ENCODE measurements at places on chromosomes 2 and 18. TPM values are rescaled to one million over a fixed set of nuclear protein-coding genes. Genes with fewer than 3 reads are reported as not detected.

GRCh38 chr18:2172881-2173280 lies 398.4 kb downstream of the METTL4 start:
- no peak for DNase-seq

GRCh38 chr18:62953663-62954062 lies 238.3 kb downstream of the PHLPP1 start:
- DNase-seq, result no peak

GRCh38 chr2:40210344-40210967 lies 241.4 kb downstream of the SLC8A1 start:
- no peak for DNase-seq

- DNase-seq, result no peak
Measured at GRCh38 chr18:77566604-77567003, 317.0 kb downstream of the GALR1 start.

- DNase-seq, result no peak
Measured at GRCh38 chr18:22279741-22280452, 110.5 kb downstream of the GATA6 start.

DNA sequence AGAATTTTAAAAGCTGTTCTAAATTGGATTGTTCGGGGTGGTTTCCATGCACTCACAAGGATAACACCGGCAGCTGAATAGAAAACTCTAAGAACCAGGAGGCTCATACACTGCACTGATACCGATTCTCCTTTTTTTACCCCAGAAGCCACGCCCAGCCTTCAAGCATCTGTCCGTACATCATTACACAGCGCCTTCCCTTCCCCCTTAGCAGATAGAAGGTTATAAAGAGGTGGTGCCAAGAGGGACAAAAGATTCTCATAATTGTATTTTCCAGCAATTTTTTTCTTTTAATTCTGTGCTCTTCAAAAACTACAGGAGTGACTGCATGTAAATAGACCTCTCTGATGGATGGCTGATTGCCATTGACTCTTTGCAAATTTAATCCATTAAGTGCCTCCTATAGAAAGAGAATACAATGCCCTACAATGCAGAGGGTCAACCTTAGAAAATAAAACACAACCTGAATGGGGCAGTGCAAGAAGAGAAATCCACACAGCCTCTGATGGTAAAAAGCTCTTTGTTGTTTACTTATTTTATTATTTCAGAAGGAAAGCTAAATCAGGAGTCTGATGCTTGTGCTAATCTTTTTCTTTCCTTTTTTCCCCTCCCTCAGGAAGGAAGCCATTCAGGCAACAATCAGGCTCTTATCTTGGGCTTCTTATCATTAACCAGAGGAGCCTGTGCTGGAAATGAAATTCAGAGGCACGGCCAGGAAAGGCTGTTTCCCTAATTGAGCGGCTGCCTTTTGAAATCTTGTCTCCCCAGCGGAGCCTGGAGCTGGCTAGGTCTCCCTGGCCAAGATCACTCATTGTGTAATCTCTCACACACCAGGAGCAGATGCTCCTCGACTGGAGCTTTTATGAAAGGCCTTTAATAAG lies 198.9 kb upstream of the NABP1 start:
- no peak for DNase-seq

DNA sequence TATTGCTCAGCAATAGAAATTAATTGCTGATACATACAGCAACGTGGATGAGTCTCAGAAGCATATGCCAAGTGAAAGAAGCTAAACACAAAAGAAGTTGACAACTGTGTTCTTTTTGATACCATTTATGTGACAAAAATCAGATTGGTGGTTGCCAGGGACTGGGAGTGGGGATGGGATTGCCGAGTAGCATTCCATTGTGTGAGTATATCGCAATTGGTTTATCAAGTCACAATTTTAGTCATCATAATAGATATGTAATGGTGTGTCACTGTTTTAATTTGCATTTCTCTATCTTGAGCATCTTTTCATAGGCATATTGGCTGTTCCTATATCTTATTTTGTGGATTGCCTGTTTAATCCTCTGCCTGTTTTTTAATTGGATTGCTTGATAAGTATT lies 20.9 kb downstream of the STRADB start:
- no peak for DNase-seq

- DNase-seq, result no peak
Measured at GRCh38 chr2:174490051-174490450, 3.2 kb upstream of the GPR155 start.

DNA sequence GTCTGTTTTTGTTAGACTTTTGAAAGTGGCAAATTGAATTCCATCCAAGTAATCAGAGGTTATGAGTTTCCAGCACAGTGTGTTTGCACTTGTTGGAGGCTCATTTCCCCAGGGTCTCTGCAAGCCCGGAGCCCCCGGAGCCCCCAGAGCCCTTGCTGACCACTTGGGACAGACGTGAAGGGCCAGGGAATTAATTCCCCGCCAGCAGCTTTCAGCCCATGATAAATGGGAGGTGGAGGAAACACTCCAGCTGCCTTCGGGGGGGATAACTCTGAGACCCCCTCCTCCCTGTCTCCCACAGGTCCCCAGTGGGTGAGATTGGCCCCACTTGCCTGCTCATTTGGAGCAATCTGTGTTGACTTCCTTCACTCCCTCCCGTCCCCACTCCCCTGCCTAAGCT lies 79.2 kb downstream of the KLHL29 start:
- DNase-seq, result no peak

- no peak for DNase-seq
Measured at GRCh38 chr2:13001408-13001807, 284.7 kb downstream of the TRIB2 start.

DNA sequence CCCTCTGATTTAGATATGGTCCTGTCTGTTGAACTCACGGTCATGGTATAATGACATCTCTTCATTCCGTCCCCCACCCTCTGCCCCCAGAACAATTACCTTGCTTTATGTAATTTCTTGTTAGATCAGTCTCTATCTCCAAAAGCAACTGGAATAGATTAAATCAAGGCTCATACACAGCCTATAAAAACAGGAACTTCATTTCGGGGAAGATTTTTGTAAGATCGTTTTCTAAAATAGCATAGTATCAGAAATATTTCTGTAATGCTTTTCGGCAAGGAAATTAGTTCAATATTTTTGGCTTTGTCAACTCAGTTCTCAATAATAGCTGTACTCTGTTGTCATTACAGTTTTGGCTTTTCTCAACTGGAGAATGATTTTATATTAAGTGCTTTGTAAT lies 157.2 kb downstream of the FMNL2 start:
- DNase-seq, result no peak

DNA sequence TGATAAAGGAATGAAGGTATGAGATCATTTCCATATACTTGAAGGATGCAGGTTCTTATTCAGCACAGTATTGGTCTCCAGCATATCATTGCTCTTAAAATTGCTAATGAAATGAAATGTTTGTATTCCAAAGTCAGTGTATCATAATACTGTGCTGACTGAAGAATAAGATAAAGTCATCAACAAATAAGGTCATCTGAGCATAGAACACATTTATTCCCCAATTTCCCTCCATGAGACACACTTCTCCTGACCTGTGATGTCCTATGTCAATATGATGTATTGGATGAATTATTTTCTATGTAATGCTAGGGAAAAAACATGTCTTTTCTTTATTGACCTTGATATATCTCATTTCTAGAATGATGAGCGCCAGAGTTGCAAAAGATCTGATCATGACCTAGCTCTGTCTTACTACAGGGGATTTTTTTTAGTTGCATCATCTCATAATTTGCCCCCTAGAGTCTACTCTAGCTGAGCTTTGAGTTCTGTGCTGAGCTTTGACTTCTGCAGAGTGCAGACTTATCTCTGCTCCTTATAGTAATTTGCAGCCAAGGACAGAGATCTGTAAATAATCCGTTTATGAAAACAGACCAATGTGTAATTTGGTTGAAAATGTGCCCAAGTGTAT lies 859.8 kb downstream of the TRIB2 start:
- DNase-seq, result no peak

DNA sequence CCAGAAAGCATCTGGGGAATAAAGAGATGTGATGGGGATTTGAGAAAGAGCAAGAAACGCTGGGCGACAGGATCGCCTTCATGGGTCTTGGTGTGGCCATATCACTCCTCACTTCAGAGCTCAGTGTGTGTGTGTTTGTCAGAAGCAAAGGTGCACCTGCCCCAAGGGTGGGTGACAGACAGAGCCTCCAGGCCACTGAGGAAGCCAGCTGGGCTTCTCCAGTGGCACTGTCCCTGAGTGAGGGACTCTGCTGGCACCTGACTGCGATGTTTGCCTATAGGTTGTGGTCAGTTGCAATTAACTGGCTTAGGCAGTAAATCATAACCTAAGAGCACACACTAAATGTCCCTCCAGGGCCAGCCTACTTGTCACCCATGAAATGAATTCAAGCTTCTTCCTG lies 23.5 kb upstream of the GNAL start:
- DNase-seq, result no peak

DNA sequence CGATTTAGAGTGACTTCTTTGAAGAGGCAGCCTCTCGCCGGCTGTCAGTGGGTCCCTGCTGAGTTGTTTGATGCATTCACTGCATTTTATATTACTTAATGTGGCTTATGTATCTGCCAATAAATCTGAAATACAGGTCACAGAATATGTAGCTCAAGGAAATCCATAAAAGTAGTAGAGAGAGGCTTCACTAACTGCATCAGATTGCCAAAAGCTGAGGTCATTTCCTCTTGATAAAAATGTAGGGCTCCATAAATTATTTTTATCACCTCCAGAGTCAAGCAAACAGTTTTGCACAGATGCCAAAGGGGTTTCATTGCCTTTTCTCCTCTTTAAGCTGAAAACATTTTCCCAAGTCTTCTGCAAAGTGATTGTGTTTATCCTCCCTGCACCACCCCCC lies 36.5 kb upstream of the CCDC93 start:
- DNase-seq, result no peak

DNA sequence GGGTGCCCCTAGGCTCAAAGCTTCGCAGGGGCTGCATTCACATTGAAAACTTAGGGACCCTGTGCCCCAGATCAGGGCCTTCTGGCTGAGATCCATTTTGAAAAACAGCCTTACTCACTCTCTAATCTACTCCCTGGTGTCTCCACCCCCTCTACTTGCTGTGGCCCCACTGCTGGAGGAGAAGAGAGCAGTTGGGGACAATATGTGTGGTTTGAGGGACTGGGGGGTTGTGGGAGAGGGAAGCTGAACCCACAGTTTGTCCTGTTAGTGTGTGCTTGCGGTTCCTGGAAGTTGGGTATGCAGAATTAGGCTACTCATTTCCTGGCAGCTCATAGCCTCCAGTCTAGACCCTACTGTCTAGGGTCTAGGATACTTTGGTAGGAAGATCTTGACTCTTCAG lies 211.4 kb downstream of the PRKCE start:
- DNase-seq, result no peak

GRCh38 chr2:189092936-189093335 lies 86.6 kb downstream of the COL5A2 start:
- DNase-seq, result no peak

GRCh38 chr2:44083054-44083453 lies 85.6 kb upstream of the PPM1B start:
- DNase-seq, result no peak

- DNase-seq, result no peak
Measured at GRCh38 chr2:58039170-58039611, 7.4 kb upstream of the VRK2 start.

GRCh38 chr2:57549642-57550102 lies 496.9 kb upstream of the VRK2 start:
- no peak for DNase-seq

DNA sequence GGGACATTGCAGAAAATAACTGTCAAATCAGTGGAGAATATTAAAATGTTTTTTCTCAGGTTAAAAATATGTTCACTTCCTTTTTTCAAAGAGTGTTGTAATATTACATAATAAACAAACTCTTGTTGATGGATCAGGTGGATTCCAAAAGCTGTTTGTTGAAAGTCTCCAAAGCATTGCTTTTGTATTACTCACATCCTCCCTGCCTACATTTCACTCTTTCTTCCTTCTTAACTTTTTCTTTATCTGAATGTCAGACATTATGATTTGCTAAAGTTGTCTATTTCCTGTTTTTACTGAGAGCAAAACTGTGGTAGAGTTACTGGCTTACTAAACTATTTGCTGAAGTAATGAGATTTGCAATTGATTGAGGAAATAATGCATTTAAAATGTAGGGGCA lies 92.1 kb downstream of the CDH19 start:
- DNase-seq, result no peak

The SLC9A4 gene
- 6.8 TPM for polyA plus RNA-seq

The STPG4 gene
- not detected for polyA plus RNA-seq

The CFAP221 gene
- 22.2 TPM for polyA plus RNA-seq

The NHEJ1 gene
- polyA plus RNA-seq, result 17.5 TPM

The SERPINB11 gene
- not detected for polyA plus RNA-seq

The COL4A3 gene
- polyA plus RNA-seq, result 42.2 TPM

The ITPRIPL1 gene
- 5.7 TPM for polyA plus RNA-seq

The PAX8 gene
- polyA plus RNA-seq, result 202 TPM

The SLC35F6 gene
- polyA plus RNA-seq, result 16.5 TPM

The ALK gene
- 0.68 TPM for polyA plus RNA-seq
